ENCODE measurements at places on chromosomes 4 and X.

GRCh38 chr4:19254486-19254885 is 997.2 kb upstream of the SLIT2 start:
- DNase-seq: no peak

DNA sequence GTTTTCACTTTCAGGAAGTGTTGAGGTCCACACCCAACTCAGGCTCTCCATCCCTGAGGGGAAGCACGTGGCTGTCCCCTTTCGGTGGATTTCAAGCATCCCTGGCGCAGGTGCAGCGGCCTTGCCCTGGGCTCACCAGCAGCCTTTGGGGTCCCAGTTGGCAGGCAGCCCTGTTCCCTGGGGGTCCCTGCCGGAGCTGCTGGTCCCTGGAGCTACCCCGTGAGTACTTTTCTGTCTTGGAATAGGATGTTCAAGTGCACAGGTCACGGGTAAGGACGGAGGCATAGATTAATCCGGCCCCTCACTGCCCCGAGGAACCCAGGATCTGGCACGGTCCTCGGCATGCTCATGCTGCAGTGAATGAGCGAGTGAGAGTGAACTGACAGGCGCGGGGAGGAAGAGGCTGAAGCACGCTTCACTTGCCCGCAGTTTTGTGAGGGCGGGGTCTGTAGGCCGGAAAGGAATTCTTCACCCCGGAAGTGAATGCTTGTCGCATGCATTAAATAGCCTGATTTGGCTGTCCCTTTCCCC is 117.2 kb upstream of the FAT1 start:
- no peak for DNase-seq

DNA sequence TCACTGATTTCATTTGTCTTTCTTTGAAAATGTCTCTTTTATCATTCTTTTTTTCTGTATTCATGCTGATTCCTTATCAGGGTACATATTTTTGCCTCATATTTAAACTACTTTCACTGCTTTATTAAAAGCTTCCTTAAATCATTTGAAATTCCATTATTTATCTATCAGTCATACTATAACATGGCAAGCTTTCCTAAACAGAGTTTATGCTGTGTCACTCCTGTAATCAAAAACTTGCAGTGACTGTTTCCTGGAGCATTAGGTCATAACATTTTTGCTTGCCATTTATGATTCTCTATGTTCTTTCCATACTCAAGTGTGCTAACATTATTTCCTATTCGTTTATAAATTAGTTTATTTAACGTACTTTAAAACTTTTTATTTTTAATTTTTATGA is 203.7 kb downstream of the BMPR1B start:
- no peak for DNase-seq

- no peak for DNase-seq
Observed at GRCh38 chr4:48275686-48276085, 6.0 kb upstream of the TEC start.

GRCh38 chr4:6199422-6199921 is 877 bp downstream of the JAKMIP1 start:
- DNase-seq: no peak

DNA sequence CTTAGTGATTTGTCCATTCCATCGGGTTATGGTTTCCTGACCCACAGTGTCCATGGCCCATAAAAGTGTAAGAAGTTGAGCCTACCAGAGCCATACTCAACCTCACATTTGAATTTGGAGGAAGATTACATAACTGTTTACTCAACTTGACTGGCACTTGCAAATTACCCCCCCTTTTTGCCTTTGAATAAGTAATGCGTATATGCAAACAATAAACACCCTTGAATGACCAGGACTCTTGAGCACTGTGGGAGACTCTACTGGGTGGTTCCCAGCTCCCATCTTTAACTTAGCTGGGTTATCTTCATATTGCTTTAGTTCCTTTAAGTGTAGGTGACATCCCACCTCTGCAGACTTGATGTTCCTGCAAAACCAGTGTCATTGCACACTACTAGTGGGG is 30.6 kb upstream of the STIM2 start:
- DNase-seq: no peak

GRCh38 chr4:34261799-34262314 is 1982.5 kb downstream of the ARAP2 start:
- no peak for DNase-seq

- peak; percentile 14 for DNase-seq
Observed at GRCh38 chr4:88697588-88698329, at the start of gene NAP1L5. NAP1L5 (minus strand) TSS chr4:88697829; CDS start chr4:88697754, 75 bp downstream.

DNA sequence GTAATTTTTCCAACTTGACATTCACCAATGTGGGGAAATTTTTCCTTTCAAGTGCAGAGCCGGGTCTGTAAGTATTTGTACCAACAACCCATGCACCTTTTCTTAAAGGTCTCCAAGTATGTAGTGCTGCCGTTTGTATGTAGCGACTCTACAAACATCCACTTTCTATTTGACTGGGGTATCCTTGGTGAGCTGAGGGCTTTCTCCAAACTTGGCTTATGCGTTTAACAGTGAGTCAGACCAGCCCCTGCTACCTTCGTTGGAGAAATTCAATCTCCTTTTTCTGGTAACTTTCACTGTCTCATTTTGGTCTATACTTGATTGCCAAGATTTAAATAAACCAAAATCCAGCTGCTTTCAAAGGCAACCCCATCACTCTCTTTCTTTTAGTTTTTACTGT is 34.9 kb downstream of the MGST2 start:
- DNase-seq: no peak

- no peak for DNase-seq
Observed at GRCh38 chr4:113962016-113962347, 17.5 kb downstream of the ARSJ start.

GRCh38 chr4:90069151-90069550 is 58.0 kb upstream of the CCSER1 start:
- DNase-seq: no peak

DNA sequence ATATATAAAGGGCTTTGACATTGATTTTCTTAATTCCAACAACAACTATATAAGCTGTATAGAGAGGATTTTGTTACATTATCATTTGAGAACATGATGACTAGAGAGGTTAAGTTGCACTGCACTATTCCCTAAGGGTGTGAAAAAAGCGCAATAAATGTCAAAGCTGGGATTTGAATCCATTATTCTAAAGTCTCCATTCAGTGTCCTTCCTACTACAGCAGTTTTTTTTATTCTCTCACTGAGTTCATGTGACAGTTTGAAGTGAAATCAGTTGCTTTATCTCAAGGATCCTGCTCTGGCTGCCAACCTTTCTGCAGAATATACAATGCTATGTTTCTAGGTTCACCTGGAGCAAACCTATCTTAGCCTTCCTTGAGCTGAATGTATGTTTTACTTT is 177.5 kb downstream of the ANKRD50 start:
- no peak for DNase-seq

GRCh38 chr4:70613306-70614183 is 15.0 kb upstream of the ENAM start:
- DNase-seq: no peak

GRCh38 chr4:181475781-181476507 is 767.3 kb upstream of the TENM3 start:
- DNase-seq: no peak

- no peak for DNase-seq
Observed at GRCh38 chrX:22689290-22689689, 310.5 kb upstream of the DDX53 start.

- no peak for DNase-seq
Observed at GRCh38 chrX:64196606-64197005, 8.9 kb downstream of the AMER1 start.

- DNase-seq: no peak
Observed at GRCh38 chrX:30806187-30806728, 82.8 kb downstream of the TAB3 start.

GRCh38 chr4:73019462-73020047 is 50.0 kb downstream of the COX18 start:
- peak; percentile 50 for DNase-seq

DNA sequence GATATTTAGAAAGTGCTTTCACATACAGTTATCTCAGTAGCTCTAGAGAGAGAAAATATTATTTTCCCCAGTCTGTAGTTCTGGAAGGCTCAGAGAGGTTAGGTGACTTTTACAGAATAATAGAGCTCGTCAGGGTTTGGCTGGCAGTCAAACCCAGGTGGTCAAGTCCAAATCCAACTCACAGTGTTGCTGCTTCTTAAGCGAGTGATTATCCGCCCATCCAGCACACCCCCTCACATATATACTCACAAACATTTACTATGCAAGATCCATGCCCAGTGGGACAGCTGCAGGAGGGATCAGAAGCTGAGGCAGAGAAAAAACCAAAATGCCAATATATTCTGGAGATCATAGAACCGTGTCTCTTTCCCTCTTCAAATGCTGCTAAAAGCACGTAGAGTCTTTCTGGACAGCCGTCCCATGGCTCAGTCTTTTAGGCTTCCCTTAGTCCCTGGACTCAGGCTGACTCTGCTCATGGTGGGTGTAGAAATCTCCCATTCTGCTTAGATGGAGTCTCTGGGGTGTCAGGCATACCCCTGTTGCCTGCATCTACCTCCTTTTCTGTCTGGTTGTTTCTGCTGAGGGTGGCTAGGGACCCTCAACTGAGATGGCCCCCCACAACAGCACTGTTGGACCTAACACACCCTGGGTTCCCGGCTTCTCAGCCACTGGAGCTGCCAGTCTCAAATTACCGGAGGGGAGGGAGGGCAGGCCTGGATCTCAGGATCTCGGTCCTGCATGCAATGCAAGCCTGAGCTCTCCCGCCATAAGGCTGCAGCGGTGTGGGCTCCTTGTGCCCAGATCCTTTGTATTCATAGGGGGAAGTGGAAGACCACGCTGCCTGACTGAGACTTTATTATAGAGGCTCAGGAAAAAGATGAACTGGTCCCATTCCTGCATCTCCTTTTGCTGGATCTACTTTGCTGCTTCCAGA is at the start of gene CHRNA9:
CHRNA9 (plus strand) TSS at position 743 of the 934 bp plus-strand sequence; CDS start at position 878, 135 bp downstream.
- no peak for DNase-seq

- no peak for DNase-seq
Observed at GRCh38 chrX:86047936-86048280, 550 bp upstream of the CHM start.

DNA sequence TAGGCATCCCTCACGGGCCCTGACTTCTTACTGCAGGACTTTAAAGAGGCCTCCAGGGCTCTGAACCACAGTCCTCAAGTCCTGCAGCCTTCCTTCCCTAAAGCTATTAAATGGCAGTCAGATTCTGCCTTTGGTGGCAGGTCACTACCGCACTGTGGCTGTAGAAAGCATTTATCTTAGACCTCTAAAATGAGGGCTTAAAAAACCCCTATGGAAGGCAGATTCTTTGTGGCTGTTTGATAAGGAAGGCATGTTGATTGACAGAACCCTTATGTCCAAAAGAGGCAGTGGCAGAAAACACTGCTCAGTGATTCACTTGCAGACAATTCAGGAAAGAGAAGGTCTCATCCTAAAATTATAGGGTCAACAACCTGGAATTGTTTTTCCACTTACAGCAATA is 79.2 kb downstream of the FBXL5 start:
- DNase-seq: no peak

DNA sequence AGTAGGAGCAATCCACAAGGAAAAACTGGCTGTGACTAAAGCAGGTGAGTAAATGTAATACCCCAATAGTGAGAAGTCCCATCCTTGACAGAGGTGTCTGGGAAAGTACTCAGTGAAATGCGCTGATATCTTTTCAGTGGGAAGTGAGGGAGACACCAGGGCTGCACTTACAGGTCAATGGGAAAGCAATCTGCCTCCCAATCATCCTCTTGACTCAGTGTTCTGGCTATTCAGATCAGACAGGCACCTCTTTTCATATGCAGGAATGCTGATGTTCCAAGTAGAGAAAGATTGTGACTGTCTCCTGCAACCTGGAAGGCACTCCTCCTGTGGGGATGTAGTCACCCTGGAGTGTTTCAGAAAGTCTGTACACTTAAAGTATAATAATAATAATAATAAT is 39.9 kb upstream of the SPIN2A start:
- DNase-seq: no peak

GRCh38 chr4:74904509-74905065 is 28.3 kb upstream of the PARM1 start:
- no peak for DNase-seq

GRCh38 chrX:106903856-106904528 is 851 bp upstream of the RIPPLY1 start:
- no peak for DNase-seq

- DNase-seq: no peak
Observed at GRCh38 chrX:3161681-3162080, 120.4 kb downstream of the ARSF start.

DNA sequence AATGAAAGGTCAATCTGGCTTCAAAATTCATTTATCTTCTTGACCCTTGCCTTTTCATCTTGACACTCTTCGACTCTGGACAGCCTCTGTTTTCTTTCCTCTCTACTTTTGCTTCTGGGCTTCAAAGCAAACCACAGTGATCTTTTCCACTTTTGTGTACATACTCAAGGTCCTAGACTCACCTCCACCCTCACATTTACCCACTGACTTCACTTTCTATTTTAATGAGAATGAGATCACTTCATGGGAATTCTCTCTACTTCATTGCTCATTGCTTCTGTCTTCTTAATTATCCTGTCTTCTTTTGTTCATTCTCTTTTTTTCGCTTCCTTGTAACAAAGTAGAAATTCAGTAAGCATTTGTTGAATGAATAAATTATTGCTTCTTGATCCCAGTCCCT is 330.1 kb upstream of the HAND2 start:
- no peak for DNase-seq

DNA sequence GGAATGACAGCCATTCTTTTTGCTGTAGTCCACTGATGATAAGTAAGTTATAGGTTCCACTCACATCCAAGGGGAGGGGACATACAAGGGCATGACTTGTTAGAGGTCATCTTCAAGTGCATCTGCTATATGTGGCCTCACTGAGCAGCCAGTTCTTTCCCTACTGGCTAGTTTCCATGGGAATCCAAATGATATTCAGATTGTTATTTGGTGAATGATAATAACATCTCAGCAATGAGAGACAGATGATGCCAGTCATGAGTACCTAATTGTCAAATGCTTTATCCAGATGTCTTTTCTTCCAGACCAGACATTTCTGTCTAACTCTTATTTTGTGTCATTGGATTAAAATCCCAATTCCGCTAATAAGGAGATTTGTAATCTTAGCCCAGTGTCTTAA is 460.4 kb upstream of the BOD1L1 start:
- no peak for DNase-seq

- DNase-seq: no peak
Observed at GRCh38 chr4:93394545-93395081, 433.9 kb upstream of the ATOH1 start.

- no peak for DNase-seq
Observed at GRCh38 chr4:2731907-2732317, 24.2 kb downstream of the TNIP2 start.

DNA sequence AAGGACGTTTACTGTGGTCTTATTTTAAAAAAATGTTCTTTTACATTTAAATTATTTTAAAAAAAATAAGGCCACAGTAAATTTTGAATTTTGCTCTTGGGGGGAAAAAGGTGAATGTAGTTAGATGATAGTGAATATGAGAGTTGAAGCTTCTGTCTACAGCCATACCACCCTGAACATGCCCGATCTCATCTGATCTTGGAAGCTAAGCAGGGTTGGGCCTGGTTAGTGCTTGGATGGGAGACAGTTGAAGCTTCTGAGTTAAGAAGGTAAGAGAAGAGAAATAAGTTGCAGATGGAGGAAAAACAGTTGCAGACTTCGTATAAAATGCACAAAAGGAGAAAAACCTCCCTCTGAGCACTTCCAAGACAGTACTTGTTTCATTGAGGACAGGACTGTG is 115.6 kb upstream of the NR3C2 start:
- DNase-seq: no peak

Measured in NCI-H1694 (cell line).